ENCODE measurements at places on chromosomes 7 and 10.
A peak's percentile ranks its signal among the peaks of the same experiment; 100 is the strongest.

- DNase-seq: no peak
Observed at GRCh38 chr7:33887266-33887975, 17.9 kb upstream of the BMPER start.

DNA sequence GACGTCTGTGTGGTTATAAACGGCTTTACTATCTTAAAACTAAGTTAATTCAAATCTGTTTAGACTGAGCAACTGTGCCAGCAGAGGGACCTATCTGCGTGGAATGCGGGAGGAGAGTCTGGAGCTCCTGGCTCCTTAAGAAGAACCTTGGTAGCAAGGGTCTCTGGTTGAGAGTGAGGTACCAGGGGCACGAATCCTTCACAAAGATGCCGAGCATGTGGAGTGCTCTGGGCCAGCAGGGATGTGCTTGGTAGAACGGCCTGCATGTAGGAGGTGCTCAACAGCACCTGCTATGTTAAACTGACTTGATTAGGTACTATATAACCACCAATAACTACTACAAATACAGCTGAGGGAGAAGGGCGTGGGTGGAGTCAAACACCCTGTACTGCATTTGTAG lies 102.6 kb downstream of the VIPR2 start:
- DNase-seq: no peak

DNA sequence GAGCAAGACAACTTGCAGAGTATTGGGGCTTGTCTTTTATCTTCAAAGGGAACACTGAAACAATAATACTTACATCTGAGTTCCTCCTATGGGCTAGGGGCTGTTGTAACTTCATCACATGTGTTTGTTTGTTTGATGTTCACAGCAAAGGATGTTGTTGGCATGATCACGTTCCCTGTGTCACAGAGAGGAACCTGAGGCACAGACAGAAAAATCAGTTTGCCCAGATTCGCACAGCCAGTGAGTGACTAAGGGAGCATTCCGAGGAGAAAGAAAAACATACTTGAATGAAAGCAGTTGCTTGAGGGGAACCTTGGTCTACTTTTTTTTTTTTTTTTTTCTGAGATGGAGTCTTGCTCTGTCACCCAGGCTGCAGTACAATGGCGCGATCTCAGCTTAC lies 87.2 kb upstream of the PFKP start:
- no peak for DNase-seq

GRCh38 chr7:92039900-92040299 lies 94.4 kb downstream of the CYP51A1 start:
- DNase-seq: no peak

GRCh38 chr10:73997461-73997786 lies 492 bp upstream of the VCL start:
- no peak for DNase-seq

DNA sequence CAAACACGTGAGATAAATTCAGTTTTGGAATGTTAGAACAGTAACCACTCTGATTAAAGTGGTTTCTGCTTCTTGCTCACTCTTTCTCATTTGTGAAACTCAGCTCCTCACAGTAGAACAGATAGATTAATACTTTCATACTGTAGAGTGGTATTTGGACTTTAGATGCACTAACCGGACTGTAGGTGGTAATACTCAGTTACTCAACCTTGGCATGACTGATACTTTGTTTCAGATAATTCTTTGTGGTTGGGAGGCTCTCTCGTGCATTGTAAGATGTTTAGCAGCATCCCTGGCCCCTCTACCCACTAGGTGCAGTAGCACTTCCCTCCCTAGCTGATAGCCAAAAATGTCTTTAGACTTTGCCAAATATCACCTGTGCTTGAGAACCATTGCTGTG lies 37.6 kb downstream of the MCU start:
- no peak for DNase-seq

GRCh38 chr7:46750321-46750865 lies 829.3 kb upstream of the IGFBP3 start:
- DNase-seq: no peak

DNA sequence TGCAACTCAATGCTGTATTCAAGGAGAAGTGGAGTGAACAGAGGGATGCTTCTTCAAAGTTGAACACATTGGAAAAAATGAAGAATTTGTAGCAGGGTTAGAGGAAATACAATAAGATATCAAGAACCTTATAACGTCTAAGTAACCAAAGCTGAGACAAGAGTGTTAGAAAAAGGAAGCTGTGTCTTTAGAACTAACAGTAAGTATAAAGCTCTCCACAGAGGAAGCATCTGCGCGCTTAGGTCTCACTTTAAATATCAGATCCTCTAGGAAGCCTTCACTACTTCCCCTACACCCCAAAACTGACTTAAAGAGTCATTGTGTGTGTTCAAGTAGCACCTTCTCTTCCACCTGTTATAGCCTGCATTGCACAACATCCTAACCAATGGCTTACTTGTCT lies 43.0 kb downstream of the CH25H start:
- DNase-seq: no peak

DNA sequence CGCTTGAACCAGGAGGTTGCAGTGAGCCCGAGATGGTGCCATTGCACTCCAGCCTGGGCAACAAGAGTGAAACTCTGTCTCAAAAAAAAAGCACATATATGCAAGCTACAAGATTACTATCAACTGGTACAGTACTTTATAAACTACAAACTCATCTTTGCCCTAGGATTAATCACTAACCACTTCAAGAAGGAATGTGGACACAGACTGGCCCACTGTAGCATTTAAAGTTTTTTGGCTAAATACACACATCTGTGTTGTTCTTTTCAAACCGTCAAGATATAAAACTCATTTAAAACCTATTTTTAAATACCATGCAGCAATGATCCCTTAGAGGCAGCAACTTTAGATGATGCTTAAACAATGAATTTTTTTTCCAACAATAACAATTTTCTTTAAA lies 205.4 kb downstream of the IMMP2L start:
- DNase-seq: no peak

DNA sequence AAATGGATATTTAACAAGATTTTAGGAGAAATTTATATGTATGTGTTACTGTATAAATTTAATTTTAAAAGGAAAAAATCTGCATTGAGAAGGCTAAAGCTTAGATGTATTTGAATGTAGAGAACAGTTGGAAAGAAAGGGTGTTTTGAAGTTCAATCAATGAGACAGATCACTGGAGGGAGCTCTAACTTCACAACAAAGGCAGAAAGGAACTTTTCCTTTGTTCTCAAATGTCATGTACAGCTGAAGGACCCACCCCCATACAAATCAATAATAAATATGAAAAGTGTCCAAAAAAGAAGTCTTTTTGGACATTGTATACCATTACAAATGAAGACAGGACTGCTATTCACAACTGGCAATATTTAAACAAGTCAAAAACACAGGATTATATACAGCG lies 403.4 kb downstream of the DNAJB9 start:
- peak; percentile 16 for DNase-seq

DNA sequence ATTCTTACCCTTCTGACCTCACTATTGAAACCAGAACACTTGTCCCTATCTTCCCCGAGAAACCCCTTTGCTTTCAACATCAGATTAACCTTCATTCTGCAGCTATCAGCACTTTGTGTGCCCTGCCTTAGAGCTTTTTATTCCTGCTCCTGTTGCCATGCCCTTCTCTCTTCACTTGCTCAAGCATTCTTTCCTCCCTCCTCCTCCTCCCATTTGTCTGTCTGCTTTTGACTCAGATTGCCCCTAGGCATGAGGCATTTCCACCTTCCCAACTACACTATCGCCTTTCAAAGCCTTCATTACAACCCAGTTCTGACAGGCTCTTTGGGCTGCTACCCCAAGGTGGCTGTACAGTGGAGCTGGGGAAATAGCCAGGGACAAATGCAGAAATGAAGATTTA lies 143.3 kb downstream of the SLC25A13 start:
- DNase-seq: no peak

DNA sequence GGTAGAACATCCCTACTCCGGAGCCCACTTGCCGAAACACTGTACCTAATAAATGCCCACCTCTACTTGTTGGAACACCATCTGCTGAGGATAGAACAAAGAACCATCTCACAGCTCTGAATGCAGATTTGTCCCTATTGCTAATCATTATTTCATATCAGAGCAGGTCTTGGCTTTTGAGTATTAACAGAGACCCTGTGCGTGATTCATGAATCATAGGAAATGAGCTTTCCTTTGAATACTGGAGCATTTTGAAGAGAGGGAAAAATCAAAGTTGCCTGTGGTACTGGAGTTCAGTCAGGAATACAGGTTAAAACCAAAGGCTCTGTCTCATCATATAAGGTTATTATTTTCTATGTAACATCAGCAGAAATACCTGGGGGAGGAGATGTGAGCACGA lies 1132.3 kb downstream of the XPNPEP1 start:
- DNase-seq: no peak

DNA sequence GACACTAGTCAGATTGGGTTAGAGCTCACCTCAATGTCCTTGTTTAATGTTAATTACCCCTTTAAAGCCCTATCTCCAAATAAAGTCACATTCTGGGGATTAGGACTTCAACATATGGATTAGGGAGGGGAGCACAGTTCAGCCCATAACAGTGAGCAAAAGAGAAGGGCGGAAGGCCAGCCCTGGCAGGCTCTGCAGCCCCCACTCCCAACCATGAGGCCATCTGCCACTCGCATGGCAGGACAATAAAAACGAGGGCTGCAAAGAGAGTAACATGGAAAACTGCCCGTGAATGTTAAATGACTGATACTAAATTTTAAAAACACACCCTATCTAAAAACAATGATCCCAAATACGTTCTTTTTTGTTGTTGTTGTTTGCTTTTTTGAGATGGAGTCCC lies 38.7 kb downstream of the RGS10 start:
- no peak for DNase-seq

DNA sequence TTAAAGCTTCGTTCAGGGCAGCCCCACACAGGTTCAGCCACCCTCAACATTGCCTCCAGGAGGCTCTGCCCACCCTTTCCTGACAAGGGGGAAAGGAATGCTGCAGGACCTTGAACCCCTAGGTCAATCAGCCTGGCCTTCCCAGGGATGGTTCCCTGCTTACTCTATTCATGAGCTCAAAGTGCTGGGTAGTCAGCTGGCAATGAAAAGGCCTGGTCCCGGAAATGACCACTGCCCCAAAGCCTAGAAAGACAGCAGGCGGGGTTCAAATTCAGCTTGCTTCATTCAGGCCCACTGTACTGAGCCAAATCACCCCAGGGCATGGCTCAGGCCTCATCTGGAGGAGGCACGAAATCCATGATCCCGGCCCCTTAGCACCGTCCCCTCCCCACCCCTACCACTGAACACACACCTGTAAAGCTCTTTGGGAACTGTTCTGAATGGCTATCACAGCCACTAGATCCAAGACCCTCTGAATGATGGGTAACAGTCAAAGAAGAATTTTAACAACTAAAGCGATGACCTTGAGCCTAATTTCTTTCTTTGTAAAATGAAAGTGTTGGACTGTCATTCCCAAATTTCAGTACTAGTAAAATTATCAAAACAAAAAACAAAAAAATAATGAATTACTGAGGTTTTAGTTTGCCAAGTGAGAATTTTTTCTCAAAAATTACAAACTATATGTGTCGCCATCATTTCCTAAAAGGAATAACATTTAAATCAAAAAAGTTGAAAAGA lies 1.0 kb downstream of the URGCP start:
- no peak for DNase-seq

DNA sequence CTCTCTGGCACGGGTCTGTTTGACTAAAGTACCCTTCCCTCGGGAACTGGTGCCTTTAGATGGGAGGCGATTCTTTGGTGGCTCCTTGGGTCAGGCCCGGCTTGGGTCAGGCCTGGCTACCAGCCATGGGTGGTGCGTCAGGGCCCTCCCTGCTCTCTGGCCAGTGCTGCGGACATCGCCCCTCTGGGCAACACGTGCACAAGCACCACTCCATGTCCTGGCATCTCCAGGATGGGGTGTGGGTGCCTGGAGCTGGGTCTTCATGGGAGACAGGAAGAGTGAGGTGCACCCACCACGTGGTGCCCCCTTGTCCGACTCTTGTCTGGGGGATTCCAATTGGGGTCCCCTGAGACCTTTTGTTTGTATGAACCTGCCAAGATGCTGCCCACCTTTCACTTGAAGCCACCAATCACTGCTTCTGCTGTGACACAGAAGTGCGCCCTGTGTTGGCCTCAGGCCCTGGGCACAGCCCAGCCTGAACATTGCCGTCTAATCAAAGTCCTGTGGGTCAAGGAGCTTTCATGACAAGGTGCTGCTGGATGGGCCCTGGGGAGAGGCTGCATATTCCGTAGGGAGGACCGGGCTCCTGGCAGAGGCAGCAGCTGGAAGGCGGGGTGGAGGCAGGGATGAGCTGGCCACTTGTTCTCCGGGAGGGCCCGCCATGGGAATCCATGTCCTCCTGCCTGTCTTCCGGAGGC lies 11.1 kb upstream of the PWWP2B start:
- DNase-seq: no peak

DNA sequence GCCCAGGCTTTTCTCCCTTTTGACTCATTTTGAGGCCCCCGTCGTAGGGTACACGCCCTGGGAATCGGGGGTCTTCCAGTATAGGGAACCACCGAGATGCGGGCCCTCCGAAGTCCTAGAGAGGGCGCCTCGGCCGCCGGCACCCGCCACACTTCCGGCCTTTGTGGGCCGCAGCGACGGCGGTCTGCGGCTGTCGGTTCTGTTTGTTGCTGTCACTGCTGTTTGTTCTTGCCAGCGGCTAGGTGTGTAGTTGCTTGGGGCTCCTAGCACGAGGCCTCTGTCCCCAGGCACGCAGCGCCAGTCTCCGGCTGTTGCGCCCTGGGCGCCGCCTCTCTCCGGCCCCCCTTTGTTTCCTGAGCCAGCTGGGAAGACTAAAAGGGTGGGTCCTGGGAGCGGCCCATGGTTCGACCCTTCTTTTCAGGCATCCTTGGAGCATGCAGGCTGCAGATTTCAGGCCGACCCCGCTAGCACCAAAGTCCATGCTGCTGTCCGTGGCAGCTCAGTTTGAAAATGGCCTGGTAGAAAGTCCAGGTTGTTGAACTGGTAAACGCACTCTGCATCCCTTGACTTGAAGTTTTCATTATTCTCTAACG lies 17.8 kb upstream of the ZKSCAN1 start:
- DNase-seq: no peak

- no peak for DNase-seq
Observed at GRCh38 chr7:67663644-67664043, 667.0 kb downstream of the TYW1 start.
